T-cell (primary cell): ENCODE measurements at places on chromosomes 5 and 9. TPM values are rescaled to one million over a fixed set of nuclear protein-coding genes. Genes with fewer than 3 reads are reported as not detected.

DNA sequence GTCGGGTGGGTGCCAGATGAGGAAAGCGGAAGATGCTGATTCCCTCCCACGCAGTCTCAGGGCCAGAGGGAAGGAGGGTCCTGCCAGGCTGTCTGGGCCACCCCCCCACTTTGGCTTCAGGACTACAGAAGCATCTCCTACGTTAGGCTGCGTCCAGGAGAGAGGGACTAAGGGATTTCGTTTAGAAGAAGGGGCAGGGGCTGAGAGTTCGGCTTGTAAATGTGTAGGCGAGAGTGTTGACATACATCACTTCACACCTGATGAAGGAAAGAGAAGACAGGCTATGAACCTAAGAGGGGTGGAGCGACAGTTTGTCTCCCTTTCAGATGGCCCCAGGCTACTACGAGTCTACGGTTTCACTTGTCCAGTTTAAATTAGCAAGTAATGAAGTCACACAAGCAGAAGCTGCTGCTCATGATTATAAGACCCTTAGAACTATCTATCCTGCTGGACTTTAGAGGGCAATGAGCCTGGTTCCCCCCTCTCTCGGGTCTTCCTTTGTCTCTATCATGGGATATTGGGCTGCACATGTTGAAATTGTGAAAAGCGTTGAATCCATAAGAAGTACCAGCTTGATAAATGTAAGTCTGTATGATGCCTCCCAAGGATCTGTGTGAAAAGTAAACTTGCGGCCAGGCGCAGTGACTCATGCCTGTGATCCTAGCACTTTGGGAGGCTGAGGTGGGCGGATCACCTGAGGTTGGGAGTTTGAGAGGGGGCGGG, 193.0 kb downstream of the AOPEP start:
- no peaks in the 10 kb centered on the region for H3K4me1 ChIP-seq
- H3K27me3 ChIP-seq, result no peaks in the 10 kb centered on the region

GRCh38 chr5:136094913-136095641, 37.6 kb upstream of the SMAD5 start:
- H3K36me3 ChIP-seq, result no peaks in the 10 kb centered on the region
- DNase-seq, result no peak

- no peak for DNase-seq
- H3K27me3 ChIP-seq, result no peaks in the 10 kb centered on the region
- no peaks in the 10 kb centered on the region for H3K36me3 ChIP-seq
- H3K27ac ChIP-seq, result no peak overlapping the region
- H3K4me3 ChIP-seq, result no peak overlapping the region
These were observed 73.3 kb downstream of the NTNG2 start for GRCh38 chr9:132235125-132235524.

DNA sequence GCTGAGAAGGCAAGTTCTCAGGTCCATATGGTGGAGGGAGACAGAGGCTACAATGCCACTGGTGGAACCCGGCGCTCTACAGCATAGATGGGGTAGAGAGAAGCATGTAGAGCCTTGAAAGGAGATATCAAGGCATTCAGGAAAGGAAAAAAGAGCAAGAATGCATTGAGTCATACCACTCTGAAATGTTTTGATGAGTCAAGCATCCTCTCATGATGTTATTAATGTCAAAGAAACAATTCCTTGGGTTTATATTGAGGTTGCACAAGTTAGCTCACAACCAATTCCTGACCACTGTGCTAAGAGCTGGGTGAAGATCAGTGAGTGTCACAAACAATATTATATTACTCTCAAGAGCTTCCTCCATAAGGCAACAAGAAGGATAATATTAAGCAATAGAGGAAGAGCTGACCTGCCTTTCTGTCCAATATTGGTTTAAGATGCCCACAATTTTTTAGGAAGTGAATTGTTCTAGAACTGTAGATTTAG, 178.0 kb downstream of the RFK start:
- H3K4me1 ChIP-seq, result no peaks in the 10 kb centered on the region
- H3K27ac ChIP-seq, result no peak overlapping the region
- no peak for DNase-seq
- no peak overlapping the region for H3K4me3 ChIP-seq
- H3K36me3 ChIP-seq, result no peaks in the 10 kb centered on the region
- peaks cover 11% of the 10 kb centered on the region for H3K27me3 ChIP-seq

DNA sequence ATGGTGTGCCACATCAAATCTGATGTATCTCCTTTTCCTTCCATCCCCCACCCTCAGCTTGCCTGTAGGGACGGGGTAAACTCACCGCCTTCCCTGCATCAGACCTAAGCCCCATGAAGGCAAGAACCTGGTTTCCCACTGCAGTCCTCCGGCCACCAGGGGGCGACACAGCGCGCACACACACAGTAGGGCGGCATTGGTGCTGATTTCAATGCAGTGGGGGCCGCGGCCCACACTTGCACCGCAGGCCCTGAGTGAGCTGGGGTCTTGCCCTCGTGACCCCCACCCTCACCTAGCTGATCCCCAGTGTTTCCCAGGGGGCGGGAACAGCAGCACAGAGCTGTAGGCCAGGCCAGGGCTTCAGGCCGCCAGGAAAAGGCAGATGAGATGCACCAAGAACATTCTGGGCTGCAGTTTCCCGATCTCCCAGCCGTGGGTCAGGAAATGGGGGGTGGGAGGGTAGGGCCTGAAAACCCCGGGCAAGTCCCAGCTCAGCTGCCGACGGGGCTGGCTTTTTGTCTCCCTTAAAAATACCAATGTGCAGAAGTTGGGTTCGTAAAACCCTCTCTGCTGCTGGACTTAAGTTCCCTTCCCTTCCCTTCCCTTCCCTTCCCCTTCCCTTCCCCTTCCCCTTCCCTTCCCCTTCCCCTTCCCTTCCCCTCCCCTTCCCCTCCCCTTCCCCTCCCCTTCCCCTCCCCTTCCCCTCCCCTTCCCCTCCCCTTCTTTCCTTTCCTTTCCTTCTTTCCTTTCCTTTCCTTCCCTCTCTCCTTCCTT, 19.5 kb downstream of the FAM163B start:
- peak; percentile 11 for DNase-seq
- H3K27ac ChIP-seq, result no peak overlapping the region
- no peak overlapping the region for H3K4me3 ChIP-seq
- H3K36me3 ChIP-seq, result no peaks in the 10 kb centered on the region
- H3K27me3 ChIP-seq, result peaks cover 66% of the 10 kb centered on the region
- peaks cover 5% of the 10 kb centered on the region for H3K4me1 ChIP-seq

DNA sequence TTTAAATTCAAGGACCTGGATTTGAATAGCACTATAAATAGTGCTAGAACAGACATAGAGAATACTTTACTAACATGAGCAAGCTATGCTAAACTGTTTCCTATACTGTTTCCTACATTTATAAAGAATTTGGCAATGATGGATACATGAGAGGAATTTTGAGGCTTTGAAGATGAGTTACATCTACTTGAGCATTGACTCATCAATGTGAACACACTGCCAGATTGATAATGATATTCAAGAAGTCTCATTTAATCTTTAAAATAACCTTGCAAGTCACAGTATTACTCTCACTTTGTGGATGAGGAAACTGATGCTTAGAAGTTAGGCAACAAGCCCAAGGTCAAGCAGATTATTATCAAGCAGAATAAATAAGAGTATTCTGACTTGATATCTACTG, 281.9 kb downstream of the DNAH5 start:
- H3K27me3 ChIP-seq, result no peaks in the 10 kb centered on the region
- no peak overlapping the region for H3K27ac ChIP-seq
- H3K36me3 ChIP-seq, result no peaks in the 10 kb centered on the region
- DNase-seq, result no peak
- H3K4me3 ChIP-seq, result no peak overlapping the region
- H3K4me1 ChIP-seq, result no peaks in the 10 kb centered on the region

DNA sequence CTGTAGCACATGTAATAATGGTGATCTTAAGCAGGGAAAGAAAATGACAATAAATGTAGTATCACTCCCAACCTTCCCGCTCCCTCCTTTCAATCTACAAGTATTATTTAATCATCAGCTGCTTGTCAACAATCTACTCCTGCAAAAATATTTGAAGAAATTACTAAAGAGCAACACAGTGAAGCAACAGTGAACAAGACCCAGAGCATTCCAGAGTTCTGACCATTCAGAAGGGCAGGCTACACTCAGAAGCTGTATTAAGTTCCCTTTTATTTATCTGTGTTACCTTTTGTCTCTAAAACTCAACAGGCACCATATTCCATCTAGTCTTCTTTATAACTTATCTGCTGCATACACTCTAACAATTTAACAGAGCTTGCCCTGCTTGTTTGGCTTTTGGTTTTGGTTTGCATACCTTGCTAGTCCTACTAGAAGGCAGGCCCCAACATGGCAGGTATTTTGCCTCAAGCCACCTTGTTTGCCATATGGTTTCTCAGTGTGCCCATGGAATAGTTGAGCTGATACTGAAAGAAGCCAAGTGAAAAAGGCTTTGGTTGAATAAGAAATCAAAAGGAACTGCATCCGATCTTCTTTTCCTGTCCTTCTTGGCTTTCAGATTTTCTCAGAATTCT, 253.9 kb downstream of the CEMIP2 start:
- DNase-seq, result no peak
- no peaks in the 10 kb centered on the region for H3K4me1 ChIP-seq
- peaks cover 2% of the 10 kb centered on the region for H3K27me3 ChIP-seq
- no peak overlapping the region for H3K4me3 ChIP-seq

GRCh38 chr9:34246453-34246852, 67.6 kb downstream of the UBAP1 start:
- no peaks in the 10 kb centered on the region for H3K4me1 ChIP-seq
- DNase-seq, result no peak
- no peaks in the 10 kb centered on the region for H3K27me3 ChIP-seq

Gene ZNF300
- total RNA-seq, result 2.8 TPM

Gene CDC20B
- not detected for total RNA-seq

Gene GABRB2
- total RNA-seq, result not detected

Gene CCDC171
- 1.5 TPM for total RNA-seq

Gene UAP1L1
- total RNA-seq, result 14.5 TPM

Gene PCDHGB6
- total RNA-seq, result 0.59 TPM
